ENCODE measurements at places on chromosomes 13 and 19. TPM values are rescaled to one million over a fixed set of nuclear protein-coding genes. Genes with fewer than 3 reads are reported as not detected.

DNA sequence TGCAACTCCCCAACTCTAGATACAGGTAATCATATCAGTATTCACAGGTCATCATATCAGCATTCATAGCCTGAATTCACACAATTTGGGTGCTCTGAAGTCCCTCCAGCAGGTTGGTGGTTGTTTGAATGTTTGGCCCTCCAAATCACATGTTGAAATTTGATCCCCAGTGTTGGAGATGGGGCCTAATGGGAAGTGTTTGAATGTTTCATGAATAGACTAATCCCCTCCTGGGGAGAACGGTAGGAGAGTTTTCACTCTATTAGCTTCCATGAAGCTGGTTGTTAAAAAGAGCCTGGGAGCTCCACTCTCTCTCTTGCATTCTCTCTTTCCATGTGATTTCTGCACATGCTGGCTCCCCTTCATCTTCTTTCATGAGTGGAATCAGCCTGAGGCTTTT is 288.6 kb upstream of the PCDH9 start:
- H3K4me1 ChIP-seq = no peaks in the 10 kb centered on the region
- no peaks in the 10 kb centered on the region for H3K36me3 ChIP-seq
- no peak overlapping the region for H3K27ac ChIP-seq
- DNase-seq = no peak
- no peak overlapping the region for H3K4me3 ChIP-seq

SERPINE3 gene
- total RNA-seq = not detected

GRCh38 chr13:102395174-102395573 is 6.7 kb downstream of the FGF14 start:
- H3K27ac ChIP-seq = no peak overlapping the region
- H3K36me3 ChIP-seq = no peaks in the 10 kb centered on the region
- H3K4me1 ChIP-seq = peaks cover 3% of the 10 kb centered on the region
- peaks cover 12% of the 10 kb centered on the region for H3K27me3 ChIP-seq
- DNase-seq = no peak

APOC4 gene
- total RNA-seq = not detected

GRCh38 chr13:103395139-103395538 is 328.9 kb upstream of the SLC10A2 start:
- DNase-seq = no peak
- H3K4me3 ChIP-seq = no peak overlapping the region
- H3K36me3 ChIP-seq = no peaks in the 10 kb centered on the region
- H3K4me1 ChIP-seq = no peaks in the 10 kb centered on the region
- no peaks in the 10 kb centered on the region for H3K27me3 ChIP-seq

FCER2 gene
- total RNA-seq = not detected

ZNF493 gene
- total RNA-seq = 22.1 TPM

GRCh38 chr19:36436531-36436930 is 18.1 kb upstream of the ZFP82 start:
- no peak overlapping the region for H3K27ac ChIP-seq
- peak; percentile 11 for DNase-seq
- no peaks in the 10 kb centered on the region for H3K4me1 ChIP-seq
- H3K27me3 ChIP-seq = no peaks in the 10 kb centered on the region
- H3K4me3 ChIP-seq = no peak overlapping the region
- H3K36me3 ChIP-seq = no peaks in the 10 kb centered on the region

DNA sequence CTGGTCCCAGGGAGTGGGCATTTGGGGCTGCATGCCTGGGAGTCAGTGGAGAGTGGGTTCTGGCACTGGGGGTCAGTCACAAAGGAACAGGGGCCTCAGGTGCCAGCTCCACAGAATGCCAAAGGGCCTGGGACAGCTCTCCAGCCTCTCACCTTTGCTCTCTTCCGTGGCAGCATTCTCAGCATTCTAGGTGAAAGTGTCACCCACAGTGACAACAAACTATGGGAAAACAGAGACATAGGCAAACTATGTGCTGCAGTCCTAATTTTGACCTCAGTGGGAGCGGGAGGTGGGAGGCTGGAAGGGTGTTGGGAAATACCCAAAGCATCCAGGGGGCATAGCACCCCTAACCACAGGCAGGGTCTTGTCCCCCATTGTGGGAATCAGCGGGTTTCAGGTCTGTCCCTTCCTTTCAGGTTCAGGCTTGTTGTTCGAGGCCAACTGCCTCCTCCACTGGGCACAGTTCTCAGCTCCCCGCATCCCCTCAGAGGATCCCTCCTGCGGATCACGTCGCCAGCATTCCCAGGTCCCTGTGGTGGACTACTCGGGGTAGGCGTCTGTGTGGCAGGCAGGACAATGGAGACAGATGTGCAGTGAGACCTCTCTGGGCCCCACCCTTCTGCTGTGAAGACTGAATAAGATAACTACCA is 52.4 kb downstream of the TSHZ3 start:
- no peaks in the 10 kb centered on the region for H3K4me1 ChIP-seq
- no peak overlapping the region for H3K4me3 ChIP-seq
- H3K36me3 ChIP-seq = no peaks in the 10 kb centered on the region
- no peak for DNase-seq
- H3K27ac ChIP-seq = no peak overlapping the region

ZNF714 gene
- total RNA-seq = 5.1 TPM

DNA sequence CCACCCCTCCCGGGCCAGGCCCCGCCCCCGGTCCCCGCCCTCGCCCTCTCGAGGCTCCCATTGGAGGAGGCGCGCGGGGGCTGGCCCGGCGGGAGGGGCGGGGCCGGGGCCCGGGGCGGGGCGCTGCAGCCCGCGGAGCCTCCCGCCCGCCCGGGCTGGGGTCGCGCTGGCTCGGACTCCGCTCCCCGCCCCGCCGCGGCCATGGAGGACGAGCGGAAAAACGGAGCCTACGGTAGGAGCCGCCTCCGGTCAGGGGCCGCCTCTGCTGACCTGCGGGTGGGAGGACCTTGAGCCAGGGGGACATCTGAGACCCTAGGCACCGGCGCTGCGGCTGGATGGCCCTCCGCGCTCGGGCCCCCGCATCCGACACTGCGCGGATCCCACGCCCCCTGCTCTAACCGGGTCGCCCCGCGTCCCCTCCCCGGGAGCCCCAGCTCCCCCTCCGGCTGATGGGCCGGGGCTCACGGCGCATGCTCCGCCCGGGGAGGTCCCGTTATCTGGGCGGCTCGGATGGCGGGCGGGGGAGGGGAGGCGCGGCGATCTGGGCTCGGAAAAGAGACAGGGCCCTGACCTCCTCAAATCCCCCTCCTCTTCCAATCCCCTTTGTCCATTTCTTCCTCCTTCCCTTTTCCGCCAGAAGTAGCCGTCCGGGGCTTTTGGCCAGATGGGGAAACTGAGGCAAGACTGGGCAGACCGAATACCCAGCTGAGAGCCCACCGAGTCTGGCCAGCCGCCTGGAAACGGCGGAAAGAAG is 15.4 kb upstream of the AP1M2 start:
- H3K4me1 ChIP-seq = peaks cover 12% of the 10 kb centered on the region
- no peaks in the 10 kb centered on the region for H3K36me3 ChIP-seq
- peaks cover 3% of the 10 kb centered on the region for H3K27me3 ChIP-seq
- peak; percentile 100 for DNase-seq
- peak overlapping the region; percentile 96 for H3K4me3 ChIP-seq

KLC3 gene
- 0.72 TPM for total RNA-seq

DNA sequence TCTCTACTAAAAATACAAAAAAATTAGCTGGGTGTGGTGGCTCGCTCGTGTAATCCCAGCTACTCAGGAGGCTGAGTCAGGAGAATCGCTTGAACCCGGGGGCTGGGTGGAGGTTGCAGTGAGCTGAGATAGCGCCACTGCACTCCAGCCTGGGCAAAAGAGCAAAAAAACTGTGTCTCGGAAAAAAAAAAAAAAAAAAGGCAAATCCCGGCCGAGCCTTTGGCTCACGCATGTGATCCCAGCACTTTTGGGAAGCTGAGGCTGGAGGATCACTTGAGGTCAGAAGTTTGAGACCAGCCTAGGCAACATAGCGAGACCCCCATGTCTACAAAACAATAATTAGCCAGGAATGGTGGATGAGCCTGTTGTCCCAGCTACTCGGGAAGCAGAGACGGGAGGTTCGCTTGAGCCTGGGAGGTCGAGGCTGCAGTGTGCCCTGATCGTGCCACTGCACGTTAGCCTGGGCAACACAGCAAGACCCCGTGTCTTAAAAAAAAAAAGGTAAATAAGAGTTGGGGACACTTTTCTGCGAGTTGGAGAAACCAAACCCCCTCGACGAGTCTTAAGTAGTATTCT is 574 bp upstream of the GPX4 start:
- no peak for DNase-seq
- peaks cover 44% of the 10 kb centered on the region for H3K4me1 ChIP-seq
- peak overlapping the region; percentile 50 for H3K4me3 ChIP-seq

DNA sequence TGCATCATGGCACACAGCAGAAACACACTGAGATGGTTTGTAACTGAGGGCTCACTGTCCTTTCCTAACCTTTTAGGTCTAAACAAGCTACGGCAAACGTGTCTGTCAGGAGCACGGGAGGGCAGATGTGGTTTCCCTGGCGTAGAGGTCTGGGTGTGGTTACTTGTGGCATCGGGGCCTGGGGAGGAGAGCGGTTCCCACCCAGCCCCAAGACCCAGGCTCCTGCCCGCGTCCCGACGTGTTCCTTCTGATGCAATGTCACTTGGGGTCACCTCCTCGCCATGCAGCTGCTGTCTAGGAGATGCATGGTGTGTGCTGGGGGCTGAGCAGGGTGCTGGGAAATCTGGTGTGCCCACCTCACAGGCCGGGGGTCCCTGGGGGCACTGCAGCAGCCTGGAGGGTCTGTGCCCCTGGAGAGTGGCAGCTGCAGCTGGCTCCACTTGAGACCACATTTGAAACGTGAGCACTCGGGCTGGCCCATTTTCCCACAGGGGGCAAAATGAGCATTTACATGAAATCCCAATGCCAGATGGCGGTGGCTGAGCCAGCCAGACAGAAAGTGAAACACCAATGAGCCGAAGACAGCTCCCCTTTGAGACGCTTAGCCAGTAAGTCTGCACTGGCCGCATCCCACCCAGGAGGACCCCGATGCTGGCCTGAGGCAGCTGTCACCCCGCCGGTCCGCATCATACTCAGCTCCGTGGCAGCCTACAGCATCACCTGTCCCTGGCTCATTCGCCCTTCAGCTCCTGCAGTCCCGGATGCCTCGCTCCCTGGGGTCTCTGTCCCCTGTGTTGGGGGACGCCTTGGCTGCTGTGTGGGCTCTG is 22.3 kb upstream of the MYDGF start:
- peaks cover 25% of the 10 kb centered on the region for H3K4me1 ChIP-seq
- no peaks in the 10 kb centered on the region for H3K27me3 ChIP-seq
- H3K27ac ChIP-seq = no peak overlapping the region
- DNase-seq = no peak

DNA sequence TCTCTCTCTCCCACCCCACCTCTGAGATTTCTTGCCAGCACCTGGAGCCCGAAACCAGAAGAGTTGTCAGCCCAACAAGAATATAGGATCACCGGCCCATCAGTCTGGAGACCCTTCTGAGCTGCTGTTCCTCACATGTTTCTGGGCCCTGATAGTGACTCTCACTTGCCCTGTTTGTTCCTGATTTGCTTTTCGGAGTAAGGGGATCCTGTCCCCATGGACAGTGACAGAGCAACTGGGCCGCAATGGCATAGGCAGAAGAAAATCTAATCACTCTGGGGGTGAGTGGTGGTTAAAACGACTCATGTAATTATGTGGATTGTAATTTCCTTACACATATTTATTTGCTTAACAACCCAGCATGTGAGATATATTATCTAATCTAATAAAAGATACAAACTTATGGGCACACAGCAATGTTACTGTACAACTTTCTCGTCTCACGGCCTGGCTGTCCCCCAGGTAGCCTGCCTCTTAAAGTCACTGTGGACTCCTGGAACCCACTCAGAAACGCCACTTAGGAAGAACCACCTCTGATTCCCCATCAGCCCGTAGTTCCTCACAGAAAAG is 663 bp upstream of the SMAD9 start:
- H3K4me1 ChIP-seq = peaks cover 10% of the 10 kb centered on the region
- H3K27me3 ChIP-seq = no peaks in the 10 kb centered on the region
- no peaks in the 10 kb centered on the region for H3K36me3 ChIP-seq
- no peak for DNase-seq

- peak; percentile 38 for DNase-seq
- H3K27me3 ChIP-seq = no peaks in the 10 kb centered on the region
- no peaks in the 10 kb centered on the region for H3K4me1 ChIP-seq
- no peak overlapping the region for H3K27ac ChIP-seq
- no peak overlapping the region for H3K4me3 ChIP-seq
Observed at GRCh38 chr19:49981603-49982593, 20.9 kb upstream of the SIGLEC11 start.

KCNC3 gene
- not detected for total RNA-seq

TNNI3 gene
- total RNA-seq = not detected

ANKRD24 gene
- 0.72 TPM for total RNA-seq

PTGIR gene
- total RNA-seq = 2.9 TPM

DNA sequence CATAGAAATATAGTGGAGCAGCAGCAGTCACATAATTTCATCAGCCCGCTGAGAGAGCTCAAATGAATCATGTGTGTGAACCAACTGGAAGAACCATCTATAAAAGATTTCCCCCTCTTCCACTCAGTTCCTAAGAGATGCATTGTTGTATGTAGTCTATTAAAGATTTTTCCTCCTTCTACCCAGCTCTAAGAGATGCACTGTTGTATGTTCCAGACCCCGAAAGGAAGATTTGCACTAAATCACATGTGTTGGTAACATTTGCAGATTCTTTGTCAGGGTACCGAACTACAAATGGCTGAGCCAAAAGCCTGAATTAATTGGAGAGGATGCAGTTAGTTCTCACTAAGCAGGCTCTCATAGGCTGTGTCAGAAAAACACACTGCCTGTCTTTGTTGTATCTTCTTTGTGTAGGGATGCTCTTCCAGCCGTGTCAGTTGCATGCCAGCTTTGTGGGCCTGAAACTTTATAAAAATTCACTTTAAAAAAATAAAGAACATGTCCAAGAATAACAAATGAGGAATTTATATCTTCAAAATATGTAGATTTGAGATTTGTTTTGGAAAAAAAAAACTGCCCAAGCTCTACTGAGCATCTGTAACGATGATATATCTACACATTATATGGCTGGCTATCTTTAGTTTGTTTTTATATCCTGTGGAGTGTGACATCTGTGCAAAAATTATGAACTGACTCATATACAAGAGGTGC is 223.1 kb downstream of the MZT1 start:
- no peaks in the 10 kb centered on the region for H3K36me3 ChIP-seq
- no peaks in the 10 kb centered on the region for H3K4me1 ChIP-seq
- no peaks in the 10 kb centered on the region for H3K27me3 ChIP-seq

DNA sequence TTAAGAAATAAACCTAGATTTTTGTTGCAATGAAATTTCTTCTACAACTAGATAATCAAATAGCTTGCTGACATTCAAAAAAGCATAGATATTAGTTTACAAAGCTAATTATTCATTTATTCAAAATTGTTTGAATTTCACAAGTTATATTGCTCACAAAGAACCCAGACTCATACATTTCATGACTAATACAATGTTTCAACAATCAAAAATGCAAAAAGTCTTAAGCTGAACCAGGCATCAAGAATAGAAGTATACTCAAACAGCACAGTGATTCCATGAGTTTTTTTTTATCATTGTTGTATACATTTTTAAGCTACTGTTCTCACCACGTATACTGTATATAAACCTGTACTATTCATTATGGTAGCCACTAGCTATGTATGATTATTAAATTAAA is 51.0 kb downstream of the DIAPH3 start:
- H3K4me3 ChIP-seq = no peak overlapping the region
- H3K4me1 ChIP-seq = peaks cover 26% of the 10 kb centered on the region
- H3K27me3 ChIP-seq = no peaks in the 10 kb centered on the region

Measured in osteoblast (primary cell).